ENCODE measurements at places on chromosomes 4 and X. TPM values are rescaled to one million over a fixed set of nuclear protein-coding genes. Genes with fewer than 3 reads are reported as not detected.

Gene FOXR2
- not detected for total RNA-seq

Gene IL9R
- not detected for total RNA-seq

Gene CDKL2
- total RNA-seq = not detected

Gene RBMXL3
- not detected for total RNA-seq

Gene SYTL5
- not detected for total RNA-seq

DNA sequence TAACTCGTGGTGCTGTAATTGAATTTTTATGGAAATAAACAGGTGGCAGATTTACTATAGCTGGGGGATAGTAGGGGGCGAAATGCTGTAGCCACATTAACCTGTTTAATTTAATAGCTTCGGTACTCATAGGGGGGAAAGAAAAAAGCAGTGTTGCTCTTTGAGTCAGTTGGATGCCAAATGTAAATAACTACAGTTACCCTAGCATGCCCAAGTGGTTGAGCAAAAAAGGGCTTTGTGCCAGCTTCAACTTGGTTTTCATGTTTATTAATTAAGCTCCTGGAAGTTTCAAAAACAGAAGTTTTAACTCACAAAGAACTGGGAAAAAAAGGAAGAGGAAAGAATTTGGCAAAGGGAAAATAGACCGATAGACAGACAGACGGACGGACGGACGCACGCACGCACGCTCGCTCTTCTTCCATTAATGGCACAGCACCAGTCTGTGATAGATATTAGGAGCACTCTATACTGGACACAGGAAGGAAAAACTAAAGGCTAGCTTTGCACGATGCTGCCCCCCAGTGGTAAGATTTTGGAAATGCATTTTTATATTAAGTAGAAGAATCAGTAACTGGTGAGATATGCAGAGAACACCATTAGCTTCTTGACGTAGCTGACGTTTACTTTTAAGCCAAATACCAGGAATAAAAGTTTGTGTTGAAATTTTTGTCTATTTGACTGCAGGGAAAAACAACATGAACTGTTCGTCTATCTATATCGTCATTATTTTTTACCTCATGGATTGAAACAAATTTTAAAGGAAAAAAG, 151.8 kb downstream of the SLC7A11 start:
- H3K4me1 ChIP-seq = 0 out of 2 replicates have a peak, but pooled peaks cover 4% of the 10 kb centered on the region
- no peaks in the 10 kb centered on the region for H3K27me3 ChIP-seq
- DNase-seq = peak; percentile 74
- no peak overlapping the region for H3K27ac ChIP-seq
- no peaks in the 10 kb centered on the region for H3K36me3 ChIP-seq
- peak overlapping the region; percentile 67 for H3K4me3 ChIP-seq

GRCh38 chr4:170398218-170398617, 308.5 kb upstream of the AADAT start:
- H3K27me3 ChIP-seq = no peaks in the 10 kb centered on the region
- no peaks in the 10 kb centered on the region for H3K36me3 ChIP-seq
- peaks cover 19% of the 10 kb centered on the region for H3K4me1 ChIP-seq
- H3K4me3 ChIP-seq = no peak overlapping the region

- peak; percentile 71 for DNase-seq
- no peaks in the 10 kb centered on the region for H3K36me3 ChIP-seq
- no peaks in the 10 kb centered on the region for H3K4me1 ChIP-seq
- no peak overlapping the region for H3K4me3 ChIP-seq
- H3K27ac ChIP-seq = no peak overlapping the region
Measured at GRCh38 chr4:155543126-155543765, 123.4 kb upstream of the GUCY1A1 start.

DNA sequence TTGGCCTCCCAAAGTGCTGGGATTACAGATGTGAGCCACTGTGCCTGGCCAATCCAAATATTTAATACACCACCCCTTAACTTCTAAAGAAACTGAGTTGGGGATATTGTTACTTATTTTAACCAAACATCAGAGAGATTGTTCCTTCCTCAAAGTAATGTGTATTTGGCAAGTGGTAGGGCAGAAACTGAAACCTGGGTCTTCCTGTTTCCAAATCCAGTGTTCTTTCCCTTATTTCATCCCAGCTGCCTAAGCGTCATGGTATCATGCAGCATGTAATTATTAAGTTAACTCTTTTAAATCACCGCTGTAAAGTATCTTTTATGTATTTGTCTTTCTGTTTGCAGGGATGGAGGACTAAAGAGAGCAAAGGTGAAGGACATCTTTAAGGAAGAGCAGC, 68.4 kb downstream of the GPAT3 start:
- H3K4me3 ChIP-seq = no peak overlapping the region
- H3K27ac ChIP-seq = no peak overlapping the region
- no peaks in the 10 kb centered on the region for H3K4me1 ChIP-seq
- H3K27me3 ChIP-seq = no peaks in the 10 kb centered on the region
